Hypothalamus (tissue), 51 donors: ENCODE measurements at places on chromosomes 3 and 15.

DNA sequence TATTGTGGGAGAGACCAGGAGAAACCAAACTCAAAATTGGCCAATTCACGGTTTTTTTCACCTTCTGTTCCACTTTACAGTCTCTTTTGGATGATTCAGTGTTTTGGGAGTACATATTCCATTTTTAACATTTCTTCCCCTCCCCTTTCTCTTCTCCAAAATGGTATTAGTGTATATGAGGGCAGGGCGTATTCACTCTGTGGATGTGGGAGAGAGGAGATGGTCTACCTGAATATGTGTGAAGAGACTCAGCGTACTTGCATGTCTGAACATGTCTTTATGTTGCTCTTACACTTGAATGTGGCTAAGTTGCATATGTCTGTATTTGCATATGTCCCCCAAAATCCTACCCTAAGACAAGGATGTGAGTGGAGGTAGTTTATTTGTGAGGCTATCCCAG, 291.0 kb upstream of the PPP2R3A start:
- no peak for DNase-seq

DNA sequence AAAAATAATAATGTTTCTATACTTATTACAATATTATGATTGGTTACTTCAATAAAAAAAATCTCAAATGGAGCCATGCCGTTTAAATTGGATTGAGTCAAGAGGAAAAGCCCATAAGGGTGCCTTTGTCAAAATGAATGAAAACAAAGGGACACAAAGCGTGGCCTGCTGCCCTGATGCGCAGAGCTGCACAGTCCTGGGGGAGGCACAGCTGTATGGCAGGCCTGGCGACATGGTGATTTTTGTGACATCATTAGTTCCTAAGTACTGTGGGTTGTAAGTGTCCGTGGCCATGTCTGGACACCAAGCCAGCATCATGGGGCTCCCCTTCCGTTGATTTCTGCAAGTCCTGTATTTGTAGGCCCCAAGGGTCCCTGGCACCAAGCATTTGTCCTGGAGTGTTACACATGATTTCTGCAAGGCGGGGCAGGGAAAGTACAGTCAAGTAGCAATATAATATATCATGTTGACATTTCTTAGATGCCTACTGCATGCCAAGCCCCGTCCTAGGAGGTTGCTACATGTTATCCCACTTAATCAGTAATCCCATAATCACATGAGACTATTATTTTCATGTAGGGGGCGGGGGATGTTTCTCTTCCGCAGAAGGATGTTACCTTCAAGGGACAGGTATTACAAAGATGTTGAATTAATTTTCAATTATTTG, 59.7 kb downstream of the GHSR start:
- peak; percentile 2 for DNase-seq

GRCh38 chr3:48826451-48826850, 21.2 kb downstream of the PRKAR2A start:
- no peak for DNase-seq

GRCh38 chr3:176927706-176928581, 269.3 kb downstream of the TBL1XR1 start:
- no peak for DNase-seq

GRCh38 chr15:76150513-76150912, 90.7 kb downstream of the TMEM266 start:
- no peak for DNase-seq

- DNase-seq, result no peak
Observed at GRCh38 chr3:10651506-10651905, 146.1 kb upstream of the ATP2B2 start.

- no peak for DNase-seq
Observed at GRCh38 chr15:41975669-41976068, 3.3 kb upstream of the EHD4 start.

DNA sequence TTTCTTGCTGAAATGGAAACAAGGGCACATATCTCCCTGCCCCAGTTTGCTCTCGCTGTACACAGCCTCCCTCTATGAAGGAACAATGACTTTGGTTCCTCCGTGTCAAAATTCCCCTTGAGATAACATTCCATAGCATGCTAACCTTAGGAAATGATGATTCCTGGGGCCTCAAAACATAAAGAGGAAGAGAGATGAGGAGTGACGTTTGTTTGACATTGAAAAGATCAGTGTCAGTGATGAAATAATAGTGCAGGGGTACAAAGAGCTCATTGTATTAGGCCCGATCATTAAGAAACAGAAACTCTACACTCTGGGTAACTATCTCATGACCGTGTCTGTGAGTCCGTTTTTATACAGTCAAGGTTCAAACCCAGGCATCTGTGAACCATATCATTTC, 55.2 kb downstream of the ARNT2 start:
- DNase-seq, result no peak

DNA sequence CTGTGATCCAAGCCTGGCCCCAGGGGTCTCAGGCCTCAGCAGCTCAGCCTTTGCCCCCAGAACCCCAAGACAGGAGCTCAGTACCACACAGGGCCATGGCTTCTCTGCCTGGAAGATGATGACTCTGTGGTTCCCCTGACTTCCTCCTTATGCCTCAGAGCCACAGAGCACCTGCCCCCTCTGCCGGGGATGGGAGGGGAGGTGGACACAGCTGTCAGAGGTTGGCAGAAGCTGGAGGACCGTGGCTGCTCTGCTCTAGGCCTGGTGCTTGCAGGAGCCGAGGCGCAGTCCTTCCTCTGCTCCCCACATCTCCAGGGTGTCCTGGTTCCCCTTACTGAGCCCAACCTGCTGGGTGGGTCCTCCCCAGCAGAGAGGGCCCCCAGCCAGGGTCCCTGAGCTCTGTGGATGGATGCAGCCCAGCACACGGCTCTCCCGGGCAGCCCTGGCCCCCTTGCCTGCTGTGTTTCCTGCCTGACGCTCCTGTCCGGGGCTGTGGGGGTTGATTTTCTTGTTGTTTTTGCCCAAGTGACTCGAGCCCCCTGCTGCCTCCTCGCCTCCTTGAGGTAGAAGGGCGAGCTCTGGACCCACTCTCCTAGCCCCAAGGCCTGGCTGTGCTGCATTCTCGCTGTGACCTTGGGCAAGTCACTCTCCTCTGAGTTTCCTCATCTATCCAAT, 36.6 kb downstream of the PSTPIP1 start:
- no peak for DNase-seq

DNA sequence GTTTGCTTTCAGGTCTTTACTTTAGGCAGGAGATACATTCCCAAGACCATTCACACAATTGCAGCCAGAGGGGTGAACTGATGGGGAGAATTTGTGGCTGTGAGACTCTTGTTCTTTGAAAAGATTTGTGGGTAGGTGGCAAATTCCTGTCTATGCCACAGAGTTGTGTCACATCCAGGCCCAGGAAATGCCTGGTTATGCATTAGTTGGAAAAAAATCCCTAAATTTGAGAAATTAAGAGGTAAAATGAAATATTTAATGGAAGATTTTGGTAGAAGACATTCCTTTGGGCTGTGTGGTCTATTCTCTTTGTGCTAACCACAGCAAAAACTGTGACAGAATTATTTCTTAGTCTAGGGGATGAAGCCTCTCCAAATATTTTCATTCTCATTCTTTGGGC, 28.8 kb downstream of the SAMMSON start:
- DNase-seq, result no peak

- no peak for DNase-seq
Observed at GRCh38 chr15:41878355-41878699, 15.5 kb downstream of the SPTBN5 start.

- DNase-seq, result no peak
Observed at GRCh38 chr3:105490045-105490444, 123.3 kb downstream of the ALCAM start.

DNA sequence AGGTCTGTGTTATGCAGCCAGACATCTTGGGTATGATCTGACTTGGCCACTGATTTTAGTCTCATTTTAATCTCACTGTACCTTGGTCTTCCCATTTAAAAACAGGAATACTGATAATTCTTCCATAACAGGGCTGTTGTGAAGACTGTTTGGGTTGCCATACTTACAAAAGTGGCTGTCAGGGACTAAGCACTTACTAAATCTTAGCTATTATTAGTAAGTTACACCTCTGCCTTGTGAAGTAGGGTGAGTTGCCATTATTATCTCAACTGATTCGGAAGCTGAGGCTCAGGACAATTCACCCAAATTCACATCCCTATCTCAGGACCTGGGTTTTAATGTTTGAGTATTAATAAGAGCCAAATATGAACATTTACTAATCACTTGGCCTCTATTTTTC, 12.7 kb downstream of the ZNF385D start:
- no peak for DNase-seq

DNA sequence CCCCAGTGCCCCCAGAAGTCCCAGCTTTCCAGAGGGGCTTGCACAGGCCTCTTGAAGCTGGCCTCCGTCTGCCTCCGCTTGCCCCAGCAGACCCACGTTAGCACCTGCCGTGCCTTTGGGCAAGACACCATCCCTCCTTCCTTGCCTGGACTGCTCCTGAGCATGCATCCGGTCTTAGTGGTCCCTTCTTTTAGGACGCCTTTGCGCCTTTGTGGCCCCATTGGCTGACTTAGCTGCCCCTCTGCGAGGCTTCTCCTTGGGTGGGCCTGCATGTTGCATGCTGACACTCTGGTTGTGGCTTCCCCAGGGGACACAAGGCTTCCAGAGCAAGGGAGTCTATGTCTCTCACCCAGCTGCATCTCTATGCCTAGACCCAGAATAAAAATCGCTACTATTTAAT, 56.6 kb downstream of the RHCG start:
- no peak for DNase-seq

GRCh38 chr15:50135031-50135551, 16.1 kb upstream of the ATP8B4 start:
- DNase-seq, result no peak

DNA sequence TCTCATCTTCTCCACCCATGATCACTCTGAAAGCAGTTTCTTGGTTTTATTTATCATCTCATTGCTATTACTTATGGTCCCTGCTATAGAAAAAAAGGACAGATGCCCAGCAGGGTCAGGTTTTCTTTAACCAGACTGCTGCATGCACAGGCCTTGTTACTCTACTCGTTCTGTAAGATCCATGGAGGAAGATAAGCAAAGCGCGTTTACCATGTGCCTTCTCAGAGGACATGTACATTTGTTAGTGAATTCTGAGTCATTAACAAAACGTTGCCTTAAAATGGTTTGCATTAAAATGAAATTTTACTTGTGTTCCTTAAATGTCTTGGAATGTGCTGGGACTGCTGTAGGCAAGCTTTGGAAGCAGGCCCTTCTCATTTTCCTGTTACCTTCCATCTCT, 657.3 kb upstream of the KCNMB2 start:
- DNase-seq, result no peak

- DNase-seq, result no peak
Observed at GRCh38 chr3:176051766-176052165, 1145.5 kb downstream of the TBL1XR1 start.

GRCh38 chr3:122940628-122941086, 86.9 kb downstream of the SEMA5B start:
- no peak for DNase-seq

DNA sequence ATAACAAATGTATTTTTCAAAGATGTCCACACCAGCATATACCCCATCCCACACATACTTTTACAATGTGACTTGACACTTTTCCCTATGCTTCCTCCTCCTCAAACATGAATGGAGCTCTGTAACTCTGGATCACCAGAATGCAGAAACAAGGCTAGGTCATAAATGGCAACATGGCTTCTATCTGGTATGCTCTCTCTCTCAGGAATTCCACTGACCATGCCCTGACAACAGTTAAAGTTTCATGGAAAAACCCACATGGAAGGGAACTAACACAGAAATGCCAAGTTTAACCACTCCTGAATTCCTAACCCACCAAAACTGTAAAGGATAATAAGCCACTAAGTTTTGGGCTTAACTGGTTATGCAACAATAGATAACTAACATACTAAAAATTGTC, 19.9 kb downstream of the MYO9A start:
- DNase-seq, result no peak

- DNase-seq, result no peak
Observed at GRCh38 chr15:47157827-47158226, 559.5 kb upstream of the SEMA6D start.

DNA sequence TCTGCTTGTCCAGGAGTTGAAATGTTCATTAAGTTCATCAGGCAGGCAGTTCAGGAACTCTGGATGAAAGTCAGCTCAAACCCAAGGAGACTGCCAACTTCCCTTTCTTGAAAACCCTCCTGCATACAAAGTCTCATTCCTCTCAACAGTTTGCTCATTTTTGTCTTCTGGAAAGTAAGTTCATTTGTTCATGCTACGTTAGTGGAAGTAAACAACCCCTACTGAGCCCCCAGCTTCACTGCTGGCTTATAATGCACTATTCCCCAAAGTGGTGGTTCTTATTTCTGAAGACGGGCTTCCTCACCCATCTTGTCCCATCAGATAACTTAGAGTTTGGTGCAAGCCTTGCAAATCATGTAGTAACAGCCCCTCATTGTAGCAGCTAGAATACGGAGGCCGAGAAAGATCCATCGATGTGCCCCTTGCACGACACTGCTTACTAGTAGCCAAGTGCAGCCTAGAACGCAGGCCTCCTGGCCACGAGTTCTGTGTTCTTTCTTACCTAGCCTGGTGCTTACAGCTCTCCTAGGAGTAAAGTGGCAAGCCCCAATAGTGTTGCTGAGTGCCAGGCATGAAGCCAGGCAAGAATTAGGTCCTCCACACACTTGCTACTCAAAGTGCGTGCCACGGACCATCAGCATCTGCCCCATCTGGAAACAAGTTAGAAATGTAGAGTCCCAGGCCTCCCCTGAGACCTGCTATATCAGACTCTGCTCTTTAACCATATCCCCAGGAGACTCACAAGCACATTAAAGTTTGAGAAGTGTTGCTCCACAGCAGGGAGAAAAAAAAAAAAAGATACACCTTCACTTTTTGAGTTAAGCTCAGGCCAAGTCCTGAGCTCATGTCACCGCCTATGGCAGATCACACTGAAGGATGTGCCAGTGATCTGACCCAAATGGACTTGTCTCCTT, 82.5 kb downstream of the RFTN1 start:
- DNase-seq, result no peak

GRCh38 chr3:141663993-141664392, 74.1 kb upstream of the RNF7 start:
- no peak for DNase-seq

DNA sequence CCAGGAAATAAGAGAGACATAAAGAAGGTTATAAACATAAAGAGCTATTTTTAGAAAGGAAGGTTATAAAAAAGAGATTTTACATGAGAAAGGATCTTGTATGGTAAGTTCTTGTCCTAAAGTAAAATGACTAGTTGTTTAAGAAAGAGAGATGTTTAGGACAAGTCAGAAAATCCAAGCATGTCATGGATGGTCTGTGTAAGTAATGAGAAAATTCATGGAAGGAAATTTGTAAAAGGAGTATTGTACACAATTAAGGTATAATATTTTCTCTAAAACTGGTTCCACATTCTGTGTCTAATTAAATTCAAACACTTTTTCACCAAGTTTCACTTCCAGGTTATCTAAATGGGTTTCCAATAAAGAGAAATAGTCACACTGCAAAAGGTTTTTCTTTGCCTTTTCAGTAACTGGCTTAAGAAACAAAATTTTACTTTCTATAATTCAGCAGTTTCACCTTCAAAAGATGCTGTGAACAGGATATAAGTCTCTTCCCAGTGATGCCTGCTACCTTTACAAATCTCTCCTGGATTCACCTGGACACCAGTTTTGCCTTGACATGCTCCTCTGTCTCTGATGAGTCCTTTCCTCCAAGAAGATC, 455.7 kb downstream of the ZIC1 start:
- no peak for DNase-seq

GRCh38 chr3:49805897-49806701, 3.0 kb downstream of the INKA1 start:
- peak; percentile 20 for DNase-seq

GRCh38 chr3:15657016-15657415, 55.5 kb downstream of the BTD start:
- no peak for DNase-seq

GRCh38 chr3:157142315-157142714, 17.6 kb downstream of the CCNL1 start:
- no peak for DNase-seq

GRCh38 chr3:53750253-53751210, 95.7 kb downstream of the CHDH start:
- DNase-seq, result no peak
